ENCODE measurements at places on chromosomes 13 and 19.

- H3K27ac ChIP-seq: no peak overlapping the region
- H3K4me1 ChIP-seq: peaks cover 9% of the 10 kb centered on the region
- H3K36me3 ChIP-seq: no peaks in the 10 kb centered on the region
- H3K4me3 ChIP-seq: no peak overlapping the region
These were observed 7.6 kb downstream of the LYPD3 start for GRCh38 chr19:43457809-43458208.

GRCh38 chr19:49801401-49801888 is 11.6 kb downstream of the FUZ start:
- DNase-seq: no peak
- no peaks in the 10 kb centered on the region for H3K4me1 ChIP-seq
- H3K4me3 ChIP-seq: peak overlapping the region; percentile 1
- no peaks in the 10 kb centered on the region for H3K36me3 ChIP-seq

DNA sequence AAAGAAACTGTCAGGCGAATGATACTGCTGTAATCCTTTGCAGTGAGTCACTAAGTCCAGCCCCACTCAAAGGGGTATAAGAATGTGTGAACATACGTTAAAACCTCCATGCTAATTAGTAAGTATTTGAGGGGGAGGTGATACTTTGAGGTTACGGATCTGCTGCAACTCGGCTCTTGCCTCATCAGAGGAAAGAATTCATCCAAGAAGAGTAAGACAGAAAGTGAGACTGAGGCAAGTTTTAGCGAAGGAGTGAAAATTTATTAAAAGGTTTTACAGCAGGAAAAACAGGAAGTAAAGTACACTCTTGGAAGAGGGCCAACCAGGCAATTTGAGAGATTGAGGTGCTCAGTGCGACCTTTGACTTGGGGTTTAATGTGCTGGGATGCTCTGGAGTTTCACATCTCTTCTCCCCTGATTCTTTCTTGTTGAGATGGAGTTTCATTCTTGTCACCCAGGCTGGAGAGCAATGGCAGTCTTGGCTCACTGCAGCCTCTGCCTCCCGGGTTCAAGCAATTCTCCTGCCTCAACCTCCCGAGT is 9.8 kb downstream of the CLEC4M start:
- DNase-seq: no peak
- no peak overlapping the region for H3K4me3 ChIP-seq
- H3K27ac ChIP-seq: no peak overlapping the region
- peaks cover 3% of the 10 kb centered on the region for H3K27me3 ChIP-seq
- no peaks in the 10 kb centered on the region for H3K36me3 ChIP-seq

GRCh38 chr19:16898361-16899015 is 9.7 kb downstream of the F2RL3 start:
- no peak overlapping the region for H3K27ac ChIP-seq
- DNase-seq: no peak
- no peaks in the 10 kb centered on the region for H3K36me3 ChIP-seq
- no peaks in the 10 kb centered on the region for H3K4me1 ChIP-seq

All from left lung (tissue), 14 donors.